Heart right ventricle (tissue), 16 donors: ENCODE measurements at places on chromosomes 12 and 14. TPM values are rescaled to one million over a fixed set of nuclear protein-coding genes. Genes with fewer than 3 reads are reported as not detected.

TOMM20L gene
- not detected for polyA plus RNA-seq

FAM181A gene
- polyA plus RNA-seq: not detected

AVPR1A gene
- 0.66 TPM for polyA plus RNA-seq

CLEC4E gene
- 1.7 TPM for polyA plus RNA-seq

GRCh38 chr12:62789851-62790250 is 145.1 kb downstream of the PPM1H start:
- DNase-seq: peak; percentile 32

- DNase-seq: no peak
These were observed 1202.3 kb downstream of the BCL11B start for GRCh38 chr14:98069712-98070171.

DNA sequence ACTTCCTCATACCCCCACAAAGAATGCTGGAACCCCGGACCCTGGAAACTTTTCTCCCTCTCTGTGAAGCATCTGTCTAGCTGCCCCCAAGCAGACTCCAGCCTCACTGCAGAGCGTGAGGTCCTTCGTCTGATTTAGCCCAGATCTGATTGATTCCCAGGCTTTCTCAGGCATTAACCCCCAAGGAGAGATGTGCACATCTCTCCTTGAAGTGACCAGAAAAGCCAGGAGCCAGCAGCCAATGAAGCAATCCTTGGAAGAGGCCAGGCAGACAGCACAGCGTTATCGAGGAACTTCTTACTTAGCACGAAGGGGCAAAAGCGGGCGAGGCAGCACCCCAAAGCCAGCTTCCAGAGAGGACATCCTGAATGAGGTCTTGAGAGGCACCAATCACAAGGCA is 100.7 kb downstream of the ZFP36L1 start:
- no peak for DNase-seq

GRCh38 chr12:102454808-102455760 is 25.3 kb downstream of the IGF1 start:
- DNase-seq: no peak

GRCh38 chr12:102024765-102025164 is 37.0 kb downstream of the WASHC3 start:
- DNase-seq: no peak

DNA sequence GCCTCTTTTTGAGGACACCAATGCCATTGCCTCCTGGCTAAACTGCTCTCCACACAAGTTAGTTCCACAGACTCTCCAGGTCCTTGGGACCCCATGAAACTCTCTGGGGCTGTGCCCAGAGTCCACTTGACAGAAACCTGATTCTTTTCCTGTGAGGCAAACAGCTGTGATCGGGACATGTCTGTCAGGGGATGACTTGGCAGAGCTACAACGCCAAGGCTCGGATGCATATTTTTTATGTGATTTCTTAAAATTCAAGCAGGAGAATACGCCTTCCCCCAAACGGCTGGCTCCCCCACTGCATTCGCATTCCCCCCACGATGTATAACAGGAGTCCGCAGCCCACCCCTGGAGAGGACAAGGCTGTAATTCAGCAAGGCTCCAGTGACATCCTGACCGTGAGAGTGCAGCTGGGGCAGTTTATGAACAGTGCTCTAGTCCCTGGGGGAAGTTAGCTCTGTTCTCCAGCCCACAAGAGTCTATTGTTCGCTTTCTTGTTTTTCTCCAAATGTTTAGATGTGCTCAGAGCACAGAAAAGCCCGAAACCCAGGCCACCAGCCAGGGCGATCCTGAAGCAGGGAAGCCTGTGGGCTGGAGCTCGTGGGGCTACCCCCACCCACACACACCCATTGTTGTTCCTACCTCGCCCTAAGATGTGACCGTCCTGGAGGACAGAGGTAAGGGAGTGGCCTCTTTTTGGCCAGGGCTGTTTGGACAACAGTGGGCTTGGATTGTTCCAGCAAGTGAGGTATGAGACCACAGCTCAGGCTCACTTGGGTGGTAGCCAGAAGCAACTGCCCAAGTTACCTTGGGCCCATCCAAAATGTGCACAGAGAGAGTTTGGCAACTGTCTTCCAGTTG is 159.5 kb downstream of the ZFP36L1 start:
- DNase-seq: peak; percentile 69
